ENCODE measurements at places on chromosomes 12 and 14.

- peak; percentile 76 for DNase-seq
Measured at GRCh38 chr12:79424109-79424721, 266.5 kb downstream of the PAWR start.

GRCh38 chr12:124030008-124030407 is 57.0 kb downstream of the ZNF664 start:
- no peak for DNase-seq

- no peak for DNase-seq
Measured at GRCh38 chr12:118617611-118618450, 241.5 kb downstream of the SUDS3 start.

- DNase-seq = peak; percentile 8
Measured at GRCh38 chr12:54993181-54993835, 8.7 kb upstream of the TESPA1 start.

GRCh38 chr14:64279704-64280668 is 14.2 kb downstream of the ESR2 start:
- DNase-seq = no peak

DNA sequence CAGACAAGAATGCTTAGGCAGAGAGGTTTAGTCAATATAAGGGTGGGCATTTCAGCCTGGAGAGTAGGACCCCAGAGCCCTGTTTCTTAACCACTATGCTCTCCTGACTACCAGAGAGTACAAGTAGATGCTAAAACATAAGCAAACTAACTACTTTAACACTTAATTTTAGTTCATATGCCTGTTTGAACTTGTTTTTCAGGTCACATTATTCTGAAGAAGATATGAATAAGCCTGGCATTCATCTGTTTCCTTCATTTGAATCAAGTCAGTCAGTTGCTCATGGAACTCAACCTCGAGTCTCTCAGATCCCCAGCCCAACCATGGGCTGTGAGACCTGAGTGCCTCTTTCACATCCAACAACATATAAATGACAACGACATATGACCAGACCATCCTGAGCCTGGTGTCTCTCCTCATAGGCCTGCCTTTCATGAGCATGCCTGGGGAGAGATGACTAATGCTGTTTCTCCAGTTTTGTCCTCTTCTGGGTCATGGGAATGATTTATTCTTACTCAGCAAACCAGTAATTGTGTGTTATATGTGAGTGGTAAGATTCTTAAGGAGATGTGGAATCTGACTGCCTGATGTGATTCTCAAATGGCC is 251.1 kb upstream of the BTG1 start:
- DNase-seq = peak; percentile 73

DNA sequence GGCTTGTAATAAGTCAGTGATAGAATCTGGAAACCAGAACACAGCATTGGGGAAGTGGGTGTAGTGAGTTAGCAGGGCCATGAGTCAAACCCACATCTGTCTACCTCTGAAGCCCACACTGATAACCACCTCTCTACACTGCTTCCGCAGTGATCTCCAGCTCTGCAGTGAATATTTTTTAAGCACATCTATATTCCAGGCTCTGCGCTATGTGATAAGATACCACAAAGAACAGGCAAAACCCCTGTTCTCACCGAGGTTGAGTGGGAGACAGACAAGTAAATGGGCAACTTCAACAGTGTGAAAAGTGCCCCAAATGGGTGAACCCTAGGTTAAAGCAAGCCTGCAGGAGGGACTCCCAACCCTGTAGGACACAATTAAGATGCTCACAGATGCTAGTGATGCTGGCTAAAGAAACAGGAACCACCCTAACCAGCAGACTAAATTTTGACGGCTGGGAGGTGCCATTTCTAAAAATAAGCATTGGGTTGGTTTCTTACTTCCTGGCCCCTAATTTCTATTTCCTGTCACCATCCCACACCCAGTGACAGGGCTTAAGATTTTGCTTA is 375.0 kb downstream of the DPF3 start:
- no peak for DNase-seq

GRCh38 chr12:79690638-79691510 is at the start of gene PAWR:
Gene PAWR (minus strand): TSS chr12:79690964. CDS start chr12:79690244, 720 bp downstream.
- DNase-seq = no peak

DNA sequence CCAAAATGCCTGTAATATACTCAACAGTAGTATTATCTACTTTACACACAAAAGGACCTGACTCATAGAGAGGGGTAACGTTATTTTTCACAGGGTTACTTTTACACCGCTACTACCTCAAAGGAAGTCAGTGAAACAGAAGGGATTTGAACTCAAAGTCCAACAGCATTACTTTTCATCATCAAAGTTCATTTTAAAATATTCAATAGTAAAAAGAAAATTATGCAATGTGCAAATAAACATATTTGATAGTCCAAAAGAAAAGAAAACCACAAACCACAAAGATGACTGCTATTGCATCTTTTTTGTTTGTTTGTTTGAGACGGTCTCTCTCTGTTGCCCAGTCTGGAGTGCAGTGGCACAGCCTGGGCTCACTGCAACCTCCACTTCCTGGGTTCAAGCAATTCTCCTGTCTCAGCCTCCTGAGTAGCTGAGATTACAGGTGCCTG is 15.5 kb downstream of the KIF21A start:
- DNase-seq = no peak

DNA sequence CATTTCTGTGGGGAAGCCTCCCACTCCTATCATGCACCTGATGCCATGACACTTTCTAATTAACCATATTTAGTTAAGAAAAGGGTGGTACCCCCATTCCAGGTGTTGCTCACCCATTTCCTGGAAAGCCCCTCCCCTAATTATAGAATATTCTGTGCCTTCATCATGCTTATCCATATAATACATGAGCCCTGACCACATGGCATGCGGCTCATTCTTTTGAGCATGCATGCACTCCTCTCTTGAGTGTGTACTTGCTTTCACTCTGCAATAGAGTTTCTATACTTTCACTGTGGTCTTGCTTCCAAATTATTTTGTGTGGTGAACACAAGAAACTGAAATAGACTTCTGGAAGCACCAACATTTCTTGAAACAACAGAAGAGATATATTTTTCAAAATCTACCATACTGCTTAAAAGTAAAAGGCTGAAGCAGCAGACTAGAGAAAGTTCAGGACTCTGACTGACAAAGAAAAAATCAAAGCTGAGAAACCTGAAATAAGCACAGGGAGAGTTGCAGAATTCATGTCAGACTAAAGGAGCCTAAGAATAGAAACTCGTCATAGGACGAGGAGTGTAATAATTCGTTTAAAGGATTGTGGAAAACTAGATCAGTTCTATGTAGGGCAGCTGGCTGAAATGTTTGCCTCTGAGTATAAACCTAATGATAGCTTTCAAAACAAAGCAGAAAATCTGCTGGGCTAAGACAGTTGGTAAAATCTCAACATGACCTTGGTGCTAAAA is 144.8 kb downstream of the KITLG start:
- DNase-seq = no peak

- peak; percentile 84 for DNase-seq
Measured at GRCh38 chr14:98120831-98121464, 1151.0 kb downstream of the BCL11B start.

- DNase-seq = no peak
Measured at GRCh38 chr14:64137657-64138290, 156.4 kb downstream of the ESR2 start.

DNA sequence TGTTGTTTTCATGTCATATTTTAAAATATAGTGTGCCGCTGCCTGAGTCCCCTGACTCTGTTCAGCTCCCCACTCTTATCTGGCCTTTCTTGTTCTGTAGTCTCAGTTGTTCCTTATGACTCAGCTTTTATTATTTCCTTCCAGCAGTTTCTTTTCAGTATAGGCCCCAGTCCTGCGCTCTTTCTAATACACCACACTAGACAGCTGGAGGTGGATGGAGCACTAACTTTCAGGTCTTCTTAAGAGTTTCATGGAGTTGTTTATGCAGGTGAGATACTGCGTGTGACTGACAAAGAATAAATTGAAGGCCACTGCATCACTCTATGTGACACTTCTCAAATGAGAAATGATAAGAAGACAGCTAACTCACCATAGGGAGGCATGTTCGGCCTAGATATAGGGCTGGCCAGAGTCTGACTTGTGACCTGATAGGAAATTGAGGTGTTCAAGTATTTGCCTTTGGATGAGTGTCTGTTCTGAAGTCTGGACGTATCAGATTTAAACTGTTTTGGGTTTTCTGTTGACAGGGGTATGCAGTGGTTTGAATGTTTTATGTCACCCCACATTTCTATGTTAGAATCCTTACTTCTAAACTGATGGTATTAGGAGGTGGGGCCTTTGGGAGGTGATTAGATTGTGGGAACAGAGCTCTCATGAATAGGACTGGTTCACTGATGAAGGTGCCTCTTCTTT is 60.8 kb upstream of the CLMN start:
- DNase-seq = no peak

DNA sequence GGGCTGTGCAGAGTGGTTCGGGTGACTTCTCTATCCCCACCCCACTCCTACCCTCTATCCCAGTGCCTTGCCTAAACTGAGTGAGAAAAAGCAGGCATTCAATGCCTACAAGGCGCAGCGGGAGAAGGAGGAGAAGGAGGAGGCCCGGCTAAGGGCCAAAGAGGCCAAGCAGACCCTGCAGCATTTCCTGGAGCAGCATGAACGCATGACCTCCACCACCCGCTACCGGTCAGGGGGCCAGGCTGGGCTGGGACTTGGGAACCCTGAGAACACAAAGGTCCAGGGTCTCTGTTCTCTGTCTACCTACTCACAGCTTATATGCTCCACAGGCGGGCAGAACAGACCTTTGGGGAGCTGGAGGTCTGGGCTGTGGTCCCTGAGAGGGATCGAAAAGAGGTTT is 11.7 kb downstream of the PRPF40B start:
- no peak for DNase-seq

DNA sequence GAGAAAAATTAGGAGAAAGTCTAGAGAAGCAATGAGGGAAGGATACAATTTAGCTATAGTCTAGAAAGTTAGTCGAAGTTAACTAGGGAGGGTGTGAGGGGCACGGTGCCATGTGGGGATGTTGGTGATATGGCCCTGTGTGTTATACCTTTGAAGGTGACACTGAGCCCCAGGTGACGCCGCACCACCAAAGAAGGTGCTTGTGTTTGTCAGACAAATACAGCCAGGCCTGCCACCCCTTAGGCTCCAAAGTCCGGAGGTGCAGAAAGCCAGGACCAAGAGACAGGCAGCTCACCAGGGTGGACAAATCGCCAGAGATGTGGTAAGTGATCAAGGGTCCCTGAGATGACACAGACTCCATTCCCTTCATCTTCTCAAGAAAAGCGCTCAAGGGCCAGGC is 1.1 kb downstream of the C1S start:
- DNase-seq = no peak

GRCh38 chr14:61101803-61102548 is 120.9 kb downstream of the SLC38A6 start:
- DNase-seq = no peak
